ENCODE measurements at places on chromosomes 4 and X.

DNA sequence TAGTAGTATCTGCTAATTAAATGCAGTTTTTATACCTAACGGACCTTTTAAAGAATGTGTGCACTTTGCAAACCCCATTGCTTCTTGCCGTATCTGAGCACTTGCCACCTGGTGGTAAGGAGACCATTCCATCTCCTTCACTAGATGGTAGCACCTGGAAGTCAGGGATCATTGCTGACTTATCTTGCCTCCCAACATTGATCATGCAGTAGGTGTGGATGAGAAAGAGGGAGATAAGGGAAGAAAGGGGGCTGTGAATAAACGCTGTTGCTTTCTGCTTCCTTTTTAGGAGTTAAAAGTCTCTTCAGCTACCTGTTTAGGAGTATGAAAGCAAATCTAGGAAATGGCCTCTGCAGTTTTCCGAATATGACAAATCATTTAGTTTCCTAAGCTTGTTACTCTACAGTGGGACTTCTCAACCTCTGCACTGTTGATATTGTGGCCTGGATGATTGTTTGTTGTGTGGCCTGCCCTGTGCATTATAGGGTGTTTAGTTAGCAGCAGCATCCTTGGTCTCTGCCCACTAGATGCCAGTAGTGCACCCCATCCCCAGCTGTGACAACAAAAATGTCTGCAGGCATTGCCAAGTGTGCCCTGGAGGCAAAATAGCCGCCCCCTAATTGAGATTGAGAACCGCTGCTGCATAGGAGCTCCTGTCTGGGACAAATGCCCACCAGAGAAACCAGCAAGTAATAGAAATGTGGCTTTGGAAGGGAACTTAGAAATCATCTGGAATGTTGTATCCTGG lies 38.8 kb downstream of the GAB1 start:
- DNase-seq = peak; percentile 12

DNA sequence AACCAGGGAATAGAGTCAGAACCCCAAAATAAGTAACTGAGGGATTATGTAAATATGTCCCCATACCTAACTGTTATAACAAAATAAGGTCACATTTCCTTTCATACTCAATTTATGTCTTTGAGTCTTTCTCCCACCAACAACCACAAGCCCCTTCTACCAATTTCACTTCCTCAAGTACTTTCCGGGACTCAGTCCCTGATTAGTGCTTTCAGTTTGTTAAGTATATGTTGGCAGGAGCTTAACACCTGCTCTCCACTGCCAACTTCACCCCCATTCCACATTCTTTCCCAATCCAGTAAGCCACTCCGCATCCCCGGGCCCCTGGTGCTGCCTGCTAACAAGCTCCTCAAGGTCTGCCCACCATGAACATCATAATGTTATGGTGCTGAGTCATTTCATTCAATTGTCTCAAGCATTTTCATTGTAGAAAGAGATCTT lies 71.3 kb upstream of the SPRY1 start:
- no peak for DNase-seq

DNA sequence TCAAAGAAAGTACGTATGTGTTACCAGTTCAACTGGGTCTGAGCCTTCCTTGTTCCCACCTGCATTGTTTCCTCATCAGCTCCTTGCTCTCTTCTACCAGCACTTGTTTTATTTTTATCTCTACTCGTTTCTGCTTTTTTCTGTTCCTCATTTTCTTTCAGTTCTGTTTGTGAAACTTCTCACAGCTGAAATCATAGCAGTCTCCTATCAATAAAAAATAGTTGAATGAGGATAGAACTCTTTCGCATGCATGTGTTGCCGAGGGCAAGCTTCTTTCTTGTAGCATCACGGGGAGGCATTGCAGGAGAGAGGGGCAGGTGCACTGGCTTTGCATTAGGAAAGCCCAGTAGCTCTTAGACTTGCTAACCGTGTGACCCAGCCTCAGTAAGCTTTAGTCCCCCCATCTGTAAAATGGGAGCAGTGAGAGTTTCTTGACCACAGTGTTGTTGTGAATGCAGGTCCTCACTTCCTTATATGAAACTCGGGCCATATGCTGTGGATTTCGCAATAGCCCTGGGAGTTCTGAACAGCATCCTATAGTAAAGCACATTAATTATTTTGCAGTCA lies 24.7 kb downstream of the OFD1 start:
- no peak for DNase-seq

DNA sequence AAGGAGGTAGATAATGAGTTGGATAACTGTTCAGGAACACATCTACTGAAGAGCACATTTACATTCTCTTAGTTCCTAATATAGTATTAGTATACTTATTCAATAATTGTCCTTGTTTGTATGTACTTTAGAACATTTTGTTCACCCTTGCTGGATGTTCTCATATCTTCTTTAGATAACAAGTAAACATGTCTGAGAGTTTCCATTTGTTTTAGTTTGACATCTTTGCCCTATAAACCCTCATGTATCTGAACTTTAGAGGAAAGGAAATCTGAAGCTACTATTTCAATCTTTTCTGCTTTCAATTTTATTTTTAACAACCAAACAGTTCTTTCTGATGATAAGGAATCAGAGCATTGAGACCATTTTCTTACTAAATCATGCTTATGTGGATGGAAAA lies 518.6 kb downstream of the RPA4 start:
- DNase-seq = no peak

- DNase-seq = no peak
These were observed 79.0 kb upstream of the EDA2R start for GRCh38 chrX:66717926-66718325.

DNA sequence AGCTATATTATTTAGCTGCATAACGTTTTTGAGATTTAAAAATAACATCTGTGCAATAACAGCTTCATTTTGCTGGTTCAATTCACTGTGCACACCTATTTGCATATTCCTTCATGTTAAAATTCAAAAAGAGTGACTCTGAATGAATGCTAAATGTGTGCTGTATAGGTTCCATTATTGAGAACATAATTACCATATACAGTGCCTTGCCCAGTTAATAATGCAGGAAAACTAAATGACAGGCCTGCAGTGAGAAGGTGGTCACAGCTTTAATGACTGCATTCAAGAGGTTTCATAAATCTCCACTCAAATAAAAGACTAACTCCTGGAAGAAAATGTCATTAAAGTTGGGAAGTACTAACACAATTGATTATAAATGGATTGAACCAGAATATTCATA lies 1183.2 kb upstream of the ADGRL3 start:
- DNase-seq = no peak

DNA sequence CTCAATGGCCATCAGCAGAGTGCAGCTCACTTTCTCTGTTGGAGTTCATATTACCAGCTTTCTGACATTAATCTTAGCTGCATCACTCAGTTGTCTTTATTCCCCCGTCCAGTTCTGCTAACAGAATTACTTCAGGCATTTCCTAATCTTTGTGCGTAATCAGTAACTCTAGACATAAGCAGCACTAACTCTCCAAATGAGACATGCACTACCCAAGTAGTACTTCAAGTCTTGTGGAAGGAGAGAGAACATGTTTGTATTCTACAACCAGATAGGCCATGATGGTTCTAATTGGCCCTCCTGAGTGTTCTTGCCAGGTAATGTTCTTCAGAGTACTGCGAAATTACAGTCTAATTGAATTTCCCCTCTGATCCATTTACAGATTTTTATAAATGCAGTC lies 448.5 kb upstream of the RPS6KA3 start:
- no peak for DNase-seq

DNA sequence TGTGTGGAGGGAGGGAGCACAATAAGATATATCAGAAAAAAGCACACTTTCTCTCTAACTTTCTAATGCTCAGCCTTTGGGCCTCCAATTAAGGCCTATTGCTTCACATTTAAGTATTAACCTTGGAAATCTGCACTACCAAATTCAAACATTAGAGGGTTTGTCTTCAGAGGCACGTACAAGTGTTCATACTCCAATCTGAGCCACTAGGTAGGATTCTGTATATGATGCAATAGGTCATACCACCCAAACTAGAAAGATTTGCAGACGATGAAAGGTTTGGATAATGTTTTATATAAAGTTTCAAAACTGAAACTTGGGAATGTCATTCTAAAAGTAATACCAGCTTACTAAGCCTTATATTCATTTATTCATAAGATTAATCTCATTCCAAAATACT lies 106.4 kb downstream of the MID1 start:
- no peak for DNase-seq

DNA sequence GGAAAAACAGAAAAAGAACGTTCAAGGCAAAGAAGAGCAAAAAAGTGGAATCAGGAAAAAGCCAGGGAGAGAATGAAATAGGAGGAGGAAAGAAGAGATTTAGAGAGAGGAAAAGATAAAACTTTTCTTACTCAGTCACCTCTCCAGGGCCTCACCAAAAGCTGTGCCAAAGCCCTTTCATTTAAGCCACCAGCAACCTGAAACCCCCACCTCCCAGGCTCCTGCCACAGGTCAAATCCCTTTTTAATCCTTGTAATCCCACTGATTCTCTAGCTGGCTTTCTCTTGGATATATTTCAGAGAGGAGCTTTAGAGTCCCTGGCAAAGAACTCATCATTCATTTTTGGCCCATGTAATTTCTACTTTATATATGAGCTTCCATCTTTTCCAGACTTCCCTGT lies 25.7 kb upstream of the XIAP start:
- DNase-seq = no peak

DNA sequence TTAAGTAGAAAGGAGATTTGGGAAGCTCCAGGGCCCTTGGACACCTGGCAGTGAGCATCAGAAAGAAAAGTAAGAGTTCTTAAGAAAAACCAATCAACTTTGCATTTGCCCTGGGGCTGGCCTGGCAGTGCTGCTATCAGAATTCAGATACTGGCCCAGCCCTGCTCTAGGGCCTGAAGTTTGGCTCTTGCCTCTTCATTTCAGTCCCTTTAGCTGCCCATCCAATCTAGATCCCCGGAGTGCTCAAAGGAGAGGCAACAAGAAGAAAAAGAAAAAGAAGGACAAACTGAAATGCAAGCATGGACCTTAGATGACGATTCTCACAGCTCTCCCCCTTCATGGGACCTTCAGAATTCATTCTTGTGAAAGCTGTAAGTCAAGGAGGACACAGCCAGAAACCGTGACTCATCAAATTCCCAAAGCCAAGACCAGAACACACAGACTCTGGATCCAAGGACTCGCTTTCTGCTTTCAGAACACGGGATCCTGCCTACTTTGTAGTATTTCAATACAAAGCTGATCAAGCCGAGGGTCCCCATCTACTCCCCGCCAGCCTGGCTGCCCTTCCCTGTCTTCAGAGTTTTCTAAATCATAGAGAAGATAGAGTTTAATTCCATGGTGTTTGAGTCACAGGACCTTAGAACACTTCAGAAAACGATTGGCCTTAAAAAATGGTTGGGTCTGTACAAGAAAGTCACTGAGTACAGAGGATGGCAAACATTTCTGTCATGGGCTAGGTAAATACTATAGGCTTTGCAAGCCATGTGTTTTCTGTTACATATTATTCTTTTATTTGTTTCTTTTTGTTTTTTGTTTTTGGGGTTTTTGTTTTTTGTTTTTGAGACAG lies 103.7 kb downstream of the RBM47 start:
- DNase-seq = no peak

DNA sequence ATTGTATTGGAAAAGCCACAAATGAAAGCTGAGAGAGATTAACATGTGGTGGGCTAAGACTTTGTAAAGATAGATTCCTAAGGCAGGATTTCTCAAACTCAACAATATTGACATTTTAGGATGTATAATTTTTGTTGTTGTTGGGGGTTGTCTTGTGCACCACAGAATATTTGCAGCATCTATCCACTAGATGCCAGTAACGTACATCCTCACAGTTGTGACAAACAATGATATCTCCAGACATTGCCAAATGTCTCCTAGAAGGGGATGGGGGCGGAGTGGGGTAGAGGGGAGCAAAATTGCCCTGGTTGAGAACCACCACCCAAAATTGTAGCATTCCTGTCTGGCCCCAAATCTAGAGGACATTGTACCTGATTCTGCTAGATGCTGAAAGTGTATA lies 14.7 kb upstream of the CBR4 start:
- no peak for DNase-seq

DNA sequence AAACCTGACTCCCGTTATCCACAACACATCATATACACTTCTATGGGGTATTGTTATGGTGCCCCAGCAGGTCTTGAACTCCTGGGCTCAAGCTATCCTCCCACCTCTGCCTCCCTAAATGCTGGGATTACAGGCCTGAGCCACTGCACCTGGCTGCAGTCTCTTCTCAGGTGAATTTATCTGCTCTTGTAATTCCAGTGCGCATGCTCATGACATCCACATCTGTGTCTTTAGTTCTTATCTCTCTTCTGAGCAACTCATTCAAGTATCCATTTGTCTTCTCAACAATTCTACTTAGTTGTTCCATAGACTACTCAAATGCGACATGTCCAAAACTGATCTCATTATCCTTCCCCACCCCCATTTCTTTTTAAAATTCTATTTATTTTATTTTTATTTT lies 20.5 kb upstream of the MID2 start:
- no peak for DNase-seq

DNA sequence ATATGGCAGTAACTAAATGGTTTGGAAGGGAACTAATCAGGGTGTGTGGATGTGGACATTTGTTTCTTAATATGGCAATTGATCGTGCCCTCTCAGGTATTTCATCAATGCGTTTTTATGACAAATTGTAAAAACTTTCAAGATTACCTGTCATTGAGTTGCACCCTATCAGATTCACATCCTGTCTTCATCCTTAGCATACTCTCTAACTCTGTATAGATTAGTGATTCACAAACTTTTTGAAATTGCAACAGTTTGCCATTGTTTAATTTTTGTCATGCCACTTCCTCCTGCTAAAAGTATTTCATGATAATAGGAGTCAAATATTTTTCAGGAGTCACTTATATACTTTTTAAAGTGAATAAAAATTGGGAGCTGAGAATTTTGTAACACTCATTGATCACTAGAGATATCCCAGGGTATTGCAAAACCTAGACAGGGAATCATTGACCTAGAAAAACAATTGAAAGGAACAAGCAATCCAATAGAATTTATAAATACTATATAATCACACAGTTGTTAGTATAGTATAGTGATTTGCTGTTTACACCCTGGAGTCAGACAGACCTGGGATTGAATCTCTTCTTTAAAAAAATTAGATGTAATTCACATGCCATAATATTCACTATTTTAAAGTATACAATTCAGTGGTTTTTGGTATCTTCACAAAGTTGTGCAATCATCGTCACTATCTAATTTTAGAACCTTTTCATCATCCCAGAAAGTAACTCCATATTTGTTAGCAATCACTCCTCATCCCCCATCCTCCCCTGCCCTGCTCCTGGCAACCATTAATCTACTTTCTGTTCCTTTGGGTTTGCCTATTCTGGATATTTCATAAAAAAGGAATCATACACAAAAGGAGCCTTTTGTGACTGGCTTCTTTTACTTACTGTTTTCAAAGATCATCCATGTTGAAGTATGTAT lies 8.9 kb downstream of the MID2 start:
- no peak for DNase-seq

DNA sequence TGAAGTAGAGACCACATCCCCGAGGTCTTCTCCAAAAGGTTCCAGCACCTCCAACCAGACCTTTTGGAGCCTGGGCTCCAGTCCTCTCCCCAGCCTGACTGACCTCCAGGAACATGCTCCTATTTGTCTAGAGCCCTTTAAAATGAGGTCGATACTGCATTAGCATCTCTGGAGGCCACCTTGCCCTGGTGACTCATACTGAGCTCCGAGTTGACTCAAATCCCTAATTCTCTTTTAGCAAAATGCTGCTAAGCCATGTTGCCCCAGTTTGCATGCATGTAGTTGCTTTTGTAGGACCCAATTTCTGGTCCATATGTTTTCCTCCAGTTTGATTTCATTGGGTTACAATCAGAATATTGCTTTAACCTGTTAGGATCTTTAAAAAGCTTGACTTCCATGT lies 43.5 kb upstream of the CITED1 start:
- DNase-seq = peak; percentile 37

GRCh38 chr4:88022289-88022688 lies 14.9 kb downstream of the PKD2 start:
- no peak for DNase-seq

GRCh38 chrX:72367516-72367915 lies 61.8 kb upstream of the CITED1 start:
- DNase-seq = no peak
